ENCODE measurements at places on chromosomes 3 and 15.

DNA sequence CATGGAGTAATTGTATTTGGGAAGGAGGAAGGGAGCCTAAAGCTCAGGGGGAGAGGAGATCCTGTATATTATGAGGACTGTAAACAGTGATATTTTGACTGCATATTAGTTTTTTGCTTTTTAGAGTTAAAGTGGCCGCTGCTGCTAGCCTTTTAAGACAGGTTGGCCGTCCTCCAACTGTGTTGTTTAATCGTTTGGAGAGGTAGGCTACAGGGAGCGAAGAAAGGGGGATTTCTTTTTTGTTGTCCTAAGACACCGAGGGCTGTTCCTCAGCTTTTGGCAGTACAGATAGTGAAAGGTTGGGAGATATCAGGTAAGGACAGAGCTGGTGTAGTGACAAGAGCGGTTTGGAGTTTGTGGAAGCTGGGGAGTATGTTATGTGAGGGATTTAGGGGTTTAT lies 38.2 kb upstream of the RNF7 start:
- no peak for DNase-seq

GRCh38 chr3:25566358-25566920 lies 98.3 kb downstream of the TOP2B start:
- no peak for DNase-seq

- DNase-seq, result no peak
Measured at GRCh38 chr3:193943851-193944517, 192.0 kb upstream of the HES1 start.

DNA sequence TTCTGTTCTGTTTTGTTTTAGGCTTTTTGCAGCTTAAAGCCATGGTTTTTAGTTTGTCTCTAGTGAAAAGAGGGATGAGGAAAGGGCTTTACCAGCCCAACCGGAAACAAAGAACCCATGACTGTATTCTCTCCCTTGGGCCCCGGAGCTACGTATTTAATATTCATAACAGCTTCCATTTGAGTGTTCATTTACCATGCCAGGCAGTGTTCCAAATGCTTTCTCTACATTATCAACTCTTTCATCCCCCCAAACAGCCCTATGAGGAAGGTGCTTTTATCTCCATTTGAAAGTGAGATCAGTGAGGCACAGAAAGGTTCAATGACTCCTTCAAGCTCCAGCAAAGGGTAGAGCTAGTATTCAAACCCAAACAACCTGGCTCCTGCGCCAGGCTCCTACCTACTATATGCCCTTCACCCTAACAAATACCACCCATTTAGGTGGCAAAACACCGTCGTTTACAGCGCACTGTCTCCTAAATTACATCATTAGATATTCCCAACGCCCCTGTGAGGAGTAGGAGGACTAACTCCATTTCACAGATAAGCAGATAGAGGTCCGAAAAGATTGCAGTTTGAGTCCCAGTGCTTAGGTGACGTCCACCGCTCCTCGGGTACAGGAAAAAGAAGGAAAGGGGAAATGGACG lies 27.9 kb downstream of the GTPBP8 start:
- DNase-seq, result peak; percentile 41

DNA sequence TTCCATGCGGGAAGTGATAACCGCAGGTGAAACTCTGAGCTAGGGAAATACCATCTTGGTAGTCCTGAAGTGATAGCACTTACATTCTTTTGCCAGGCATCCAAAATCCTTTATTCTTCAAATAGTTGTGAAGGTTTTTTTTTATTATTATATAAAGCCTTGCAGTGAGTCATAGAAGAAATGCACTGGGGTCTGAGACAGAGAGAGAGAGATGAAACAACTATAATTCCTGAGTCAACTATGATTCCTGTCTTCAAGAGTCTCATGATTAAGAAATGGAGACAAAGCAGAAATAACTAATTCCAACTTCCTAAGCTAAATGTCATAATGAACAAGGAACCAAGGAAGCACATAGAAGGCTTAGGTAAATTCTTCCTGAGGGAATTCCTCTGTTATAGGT lies 495.6 kb downstream of the LPP start:
- peak; percentile 65 for DNase-seq

DNA sequence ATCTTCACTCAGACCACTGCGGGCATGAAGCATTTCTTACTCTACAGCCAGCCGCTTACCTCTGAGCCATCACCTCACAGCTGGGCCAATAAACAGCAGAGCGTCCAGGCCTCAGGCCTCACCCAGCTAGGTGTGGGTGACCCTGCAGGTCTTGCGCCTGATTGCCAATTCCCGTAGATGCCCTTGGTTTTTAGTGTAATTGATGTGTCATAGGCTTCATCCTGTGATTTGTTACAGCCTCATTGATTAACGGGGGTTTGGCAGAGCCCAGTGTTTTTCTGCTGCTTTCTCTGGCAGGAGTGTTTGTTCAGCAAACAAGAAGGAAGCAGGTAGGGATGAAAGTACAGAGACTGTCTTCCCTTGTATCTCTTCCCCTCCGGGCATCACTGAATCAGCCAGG lies 49.6 kb upstream of the BNIP2 start:
- DNase-seq, result no peak

- DNase-seq, result peak; percentile 63
Measured at GRCh38 chr3:154214306-154214705, 93.1 kb downstream of the ARHGEF26 start.

- no peak for DNase-seq
Measured at GRCh38 chr3:123318374-123318773, 116.6 kb downstream of the SEC22A start.

DNA sequence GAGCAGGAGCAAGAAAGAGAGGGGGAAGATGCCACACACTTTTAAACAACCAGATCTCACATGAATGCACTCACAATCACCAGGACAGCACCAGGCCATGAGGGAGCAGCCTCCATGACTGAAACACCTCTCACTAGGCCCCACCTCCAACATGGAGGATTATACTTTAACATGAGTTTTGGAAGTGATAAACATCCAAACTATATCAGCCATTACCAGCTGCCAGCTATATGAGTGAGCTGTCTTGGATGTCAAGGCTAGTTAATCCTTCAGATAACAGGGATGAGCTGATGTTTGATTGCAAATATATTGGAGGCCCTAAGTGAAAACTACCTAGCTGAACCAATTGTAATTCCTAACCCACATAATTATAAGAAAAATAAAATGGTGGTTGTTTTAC lies 108.4 kb upstream of the DCBLD2 start:
- DNase-seq, result no peak

GRCh38 chr3:66836363-66837152 lies 161.5 kb upstream of the KBTBD8 start:
- DNase-seq, result peak; percentile 3

Data from fibroblast of mammary gland (primary cell).